Gastroesophageal sphincter (tissue), 4 donors: ENCODE measurements at places on chromosomes 16 and 17. TPM values are rescaled to one million over a fixed set of nuclear protein-coding genes. Genes with fewer than 3 reads are reported as not detected.

Gene CHP2
- not detected for total RNA-seq

Gene MYH3
- total RNA-seq = 0.87 TPM

Gene CD79B
- not detected for total RNA-seq

Gene SCGB1C2
- not detected for total RNA-seq

Gene HSD11B2
- 0.19 TPM for total RNA-seq

Gene KRT40
- total RNA-seq = not detected

Gene HBQ1
- total RNA-seq = not detected

Gene WNT9B
- total RNA-seq = 0.81 TPM

Gene TAOK1
- 57.9 TPM for total RNA-seq

Gene ZNF747
- 31.6 TPM for total RNA-seq

Gene ITGA2B
- total RNA-seq = not detected

Gene HIGD1B
- total RNA-seq = 2.5 TPM

Gene ZC3H18
- total RNA-seq = 15.8 TPM

Gene DLX4
- total RNA-seq = not detected

Gene SEPTIN12
- total RNA-seq = not detected

Gene MRTFB
- total RNA-seq = 41.3 TPM

Gene COPRS
- total RNA-seq = 148 TPM

Gene KRT9
- total RNA-seq = not detected

Gene BIRC5
- total RNA-seq = 1.6 TPM

Gene SMIM5
- 3.8 TPM for total RNA-seq

Gene HOXB2
- total RNA-seq = 47.4 TPM

Gene NPIPB13
- total RNA-seq = 7.0 TPM

Gene ALOX12B
- total RNA-seq = not detected

Gene KRT23
- total RNA-seq = 6.1 TPM

Gene GAST
- total RNA-seq = not detected

Gene ZNF821
- total RNA-seq = 10.0 TPM

Gene FN3K
- 10.0 TPM for total RNA-seq

Gene KCNH6
- total RNA-seq = not detected

Gene ENPP7
- total RNA-seq = 0.27 TPM

Gene CACNG1
- not detected for total RNA-seq

Gene TM4SF5
- not detected for total RNA-seq

Gene ASIC2
- not detected for total RNA-seq

Gene UTP18
- total RNA-seq = 32.8 TPM

Gene EDC4
- 51.8 TPM for total RNA-seq

Gene DNAI2
- not detected for total RNA-seq

Gene PRSS8
- total RNA-seq = not detected

Gene SNAI3
- 1.7 TPM for total RNA-seq

Gene ADAP2
- total RNA-seq = 10.6 TPM

Gene LDHD
- total RNA-seq = 12.8 TPM

Gene ODAD4
- 0.19 TPM for total RNA-seq

Gene OTOP3
- 0.31 TPM for total RNA-seq

Gene CLDN6
- not detected for total RNA-seq

Gene CES3
- 0.39 TPM for total RNA-seq

Gene GLIS2
- total RNA-seq = 26.9 TPM

Gene FOXF1
- 58.1 TPM for total RNA-seq

Gene ITGAX
- 7.5 TPM for total RNA-seq

Gene FBXW10
- not detected for total RNA-seq

Gene MFSD6L
- total RNA-seq = 0.12 TPM

Gene MEIOC
- total RNA-seq = not detected

Gene MMP15
- 12.8 TPM for total RNA-seq

Gene KRT20
- not detected for total RNA-seq

Gene CD300C
- not detected for total RNA-seq

Gene ABCC12
- total RNA-seq = not detected

Gene BCAR1
- 37.1 TPM for total RNA-seq

Gene NT5C3B
- total RNA-seq = 64.8 TPM

Gene ALOX15B
- total RNA-seq = 4.0 TPM
